T-helper 1 cell (primary cell): ENCODE measurements at places on chromosomes 3 and 15.

GRCh38 chr3:95029644-95030043 lies 966.8 kb downstream of the NSUN3 start:
- no peak for DNase-seq

DNA sequence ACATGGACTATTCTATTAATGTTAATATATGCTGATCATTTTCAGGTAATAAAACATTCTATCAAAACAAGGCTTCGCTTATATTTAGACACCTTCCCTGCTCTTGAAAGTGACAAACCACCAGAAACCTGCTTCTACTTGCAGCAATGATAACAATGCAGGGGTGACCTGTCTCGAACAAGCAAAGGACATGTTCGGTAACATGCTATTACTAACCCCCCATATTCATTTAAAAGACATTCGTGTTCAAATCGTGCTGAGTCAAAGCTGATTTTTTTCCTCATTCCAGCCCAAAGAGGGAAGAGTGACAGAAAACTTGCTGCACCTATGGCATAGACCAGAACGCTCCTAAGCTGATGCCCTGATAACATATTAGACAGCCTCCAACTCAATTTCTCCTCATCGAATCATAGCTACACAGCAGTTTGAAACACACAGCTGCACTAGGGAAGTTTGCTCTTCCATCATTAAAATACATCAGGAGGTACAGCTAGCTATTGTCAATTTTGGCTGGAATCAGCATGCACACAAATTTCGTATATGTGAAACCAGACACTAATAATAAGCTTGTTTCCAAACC lies 341.5 kb downstream of the FOXP1 start:
- DNase-seq: no peak

DNA sequence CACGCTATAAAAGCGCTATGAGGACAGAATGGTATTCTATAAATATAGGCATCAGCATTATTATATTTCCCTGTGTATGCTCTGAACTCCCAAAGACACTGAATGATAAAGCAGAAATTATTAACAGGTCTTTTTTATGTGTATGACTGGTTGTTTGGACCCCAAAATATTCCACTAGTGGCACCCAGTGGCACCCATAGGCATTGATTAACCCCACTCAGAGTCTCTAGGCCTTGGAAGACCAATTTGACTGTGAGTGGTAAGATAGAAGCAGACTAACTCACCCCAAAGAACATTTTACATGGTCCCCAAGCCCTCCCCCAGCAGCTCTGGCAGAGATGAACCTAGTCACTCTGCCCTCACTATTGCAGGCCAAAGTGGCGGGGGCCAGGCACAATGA lies 45.4 kb upstream of the UBE2E1 start:
- no peak for DNase-seq

- no peak for DNase-seq
Measured at GRCh38 chr15:75508840-75509532, 57.5 kb upstream of the SIN3A start.

DNA sequence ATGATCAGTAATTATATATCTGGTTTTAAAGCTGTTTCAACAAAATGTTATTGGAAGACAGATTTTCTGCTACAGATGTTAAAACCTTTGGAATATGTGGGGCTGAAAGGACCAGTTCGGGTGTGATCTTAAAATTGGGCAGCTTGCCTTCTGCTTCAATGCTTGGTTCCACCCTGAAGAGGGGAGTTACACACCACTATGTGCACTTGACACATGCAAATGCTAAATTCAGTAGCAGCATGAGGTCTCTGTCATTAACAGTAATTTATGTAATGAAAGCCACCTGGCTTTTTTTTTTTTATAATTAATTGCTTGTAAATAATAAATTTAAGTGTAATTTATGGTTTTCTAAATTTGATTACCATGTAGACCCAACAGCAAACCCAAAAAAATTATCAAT lies 24.6 kb downstream of the CDIN1 start:
- DNase-seq: no peak

DNA sequence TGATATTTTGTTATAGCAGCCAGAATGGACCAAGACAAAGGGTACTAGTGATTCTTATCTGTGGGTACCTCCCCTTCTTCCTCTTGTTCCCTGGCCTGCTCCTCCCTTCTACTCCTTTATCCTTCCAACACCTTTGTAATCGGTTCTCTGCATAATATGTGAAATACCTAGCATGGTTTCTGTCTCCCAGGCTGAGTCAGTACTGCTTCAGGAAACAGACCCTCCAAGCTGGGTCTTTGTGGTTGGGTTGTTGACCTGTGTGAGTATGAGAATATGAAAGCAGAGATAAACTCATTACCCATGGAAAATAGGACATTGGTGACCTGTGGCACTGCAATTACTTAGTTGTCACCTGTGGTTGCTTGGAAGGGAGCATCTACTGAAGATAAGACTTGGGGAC lies 69.3 kb upstream of the KLF13 start:
- no peak for DNase-seq

GRCh38 chr3:66496746-66497145 lies 4.1 kb downstream of the LRIG1 start:
- DNase-seq: no peak

DNA sequence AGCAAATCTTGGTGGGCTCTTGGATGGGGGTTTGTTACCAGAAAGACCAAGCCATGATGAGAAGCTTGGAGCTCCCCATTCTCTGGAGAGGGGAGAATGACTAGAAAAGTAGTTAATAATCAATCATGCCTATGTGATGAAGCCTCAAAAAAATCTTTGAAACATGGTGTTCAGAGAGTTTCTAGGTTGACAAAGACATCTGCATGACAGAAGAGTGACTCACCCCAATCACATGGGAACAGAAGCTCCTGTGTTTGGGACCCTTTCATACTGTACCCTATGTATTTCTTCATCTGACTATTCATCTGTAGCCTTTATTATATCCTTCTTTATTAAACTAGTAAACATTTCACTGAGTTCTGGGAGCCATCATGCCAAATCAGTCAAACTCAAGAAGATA lies 87.4 kb downstream of the BCHE start:
- no peak for DNase-seq

GRCh38 chr15:25609371-25609770 lies 170.5 kb upstream of the UBE3A start:
- no peak for DNase-seq

GRCh38 chr3:47989981-47990440 lies 26.2 kb downstream of the MAP4 start:
- peak; percentile 56 for DNase-seq

- peak; percentile 19 for DNase-seq
Measured at GRCh38 chr3:138118612-138119422, 3.4 kb upstream of the DZIP1L start.

DNA sequence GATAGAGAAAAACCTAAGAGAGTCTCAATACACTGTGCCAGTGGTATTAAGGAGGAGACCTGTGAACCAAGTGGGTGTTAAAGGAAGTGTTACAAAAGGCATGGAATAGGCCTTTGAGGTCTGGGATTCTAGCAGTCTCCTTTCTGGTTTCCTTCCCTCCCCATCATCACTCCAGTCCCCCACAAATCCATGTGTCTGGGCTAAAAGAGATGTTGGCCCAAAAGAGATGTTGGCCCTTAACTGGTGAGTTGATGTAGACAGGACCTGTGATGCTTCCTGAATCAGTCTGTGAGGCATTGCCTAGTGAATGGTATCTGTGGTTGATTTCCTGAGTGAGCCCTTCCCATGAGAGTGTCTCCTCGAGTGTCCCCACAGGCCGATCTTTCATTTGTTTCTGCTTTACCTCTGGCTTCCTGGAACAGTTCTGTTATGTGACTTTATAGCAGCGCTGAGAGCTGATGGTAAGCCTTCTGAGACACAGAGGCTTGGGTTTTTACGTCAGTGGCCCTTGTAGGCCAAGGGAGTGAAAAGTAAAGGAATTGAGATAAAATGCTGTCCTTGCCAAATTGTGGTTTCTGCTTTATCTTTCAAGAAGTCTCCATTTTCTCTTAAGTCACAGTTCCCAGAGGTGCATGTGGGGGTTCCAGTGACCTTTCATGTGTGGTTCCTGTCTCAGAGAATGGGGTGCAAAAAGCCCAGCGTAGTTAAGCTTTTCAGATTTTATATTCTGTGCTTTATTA lies 87.8 kb downstream of the KLHL25 start:
- DNase-seq: peak; percentile 40

DNA sequence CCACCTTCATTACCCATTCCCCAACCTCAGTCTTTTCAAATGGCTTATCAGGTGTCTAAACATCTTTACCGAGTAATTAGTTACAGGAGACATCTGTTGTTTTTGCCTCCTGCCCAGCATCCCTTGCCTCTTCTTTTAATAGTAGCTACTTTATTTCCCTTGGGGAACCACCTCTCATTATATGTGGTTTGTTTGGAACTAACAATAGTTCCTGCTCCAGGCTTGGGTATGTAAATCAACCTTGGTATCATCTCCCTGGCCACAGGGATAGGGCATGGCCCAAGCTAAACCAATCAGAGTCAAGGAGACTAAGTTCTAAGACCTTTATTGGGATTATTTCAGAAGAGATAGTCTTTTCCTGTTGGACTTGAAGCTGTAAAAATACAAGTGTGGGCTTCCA lies 76.6 kb downstream of the ETV5 start:
- no peak for DNase-seq

- DNase-seq: no peak
Measured at GRCh38 chr3:17915341-17915740, 172.9 kb upstream of the TBC1D5 start.

GRCh38 chr3:191397771-191398170 lies 63.2 kb upstream of the PYDC2 start:
- DNase-seq: no peak

- no peak for DNase-seq
Measured at GRCh38 chr3:49733551-49733950, 9.8 kb upstream of the GMPPB start.

GRCh38 chr15:40028853-40029252 lies 10.1 kb downstream of the SRP14 start:
- DNase-seq: no peak

DNA sequence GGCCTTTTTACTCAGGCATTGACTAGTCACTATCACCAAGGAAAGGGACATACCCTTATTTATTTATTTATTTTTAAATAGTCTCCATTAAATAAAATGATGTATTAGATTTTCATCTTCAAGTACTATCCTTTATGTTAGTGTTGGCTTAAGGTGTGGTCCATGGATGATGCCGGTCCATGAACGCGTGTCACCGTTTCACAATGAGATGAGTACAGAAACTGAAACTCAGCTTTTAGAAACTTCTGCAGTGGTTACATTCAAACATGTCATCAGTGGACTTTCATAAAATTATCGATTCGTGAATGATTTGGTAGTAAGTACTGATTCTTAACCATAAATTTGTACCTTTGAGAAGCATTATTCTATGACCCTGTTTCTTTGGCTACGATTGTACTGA lies 166.6 kb downstream of the SATB1 start:
- no peak for DNase-seq

DNA sequence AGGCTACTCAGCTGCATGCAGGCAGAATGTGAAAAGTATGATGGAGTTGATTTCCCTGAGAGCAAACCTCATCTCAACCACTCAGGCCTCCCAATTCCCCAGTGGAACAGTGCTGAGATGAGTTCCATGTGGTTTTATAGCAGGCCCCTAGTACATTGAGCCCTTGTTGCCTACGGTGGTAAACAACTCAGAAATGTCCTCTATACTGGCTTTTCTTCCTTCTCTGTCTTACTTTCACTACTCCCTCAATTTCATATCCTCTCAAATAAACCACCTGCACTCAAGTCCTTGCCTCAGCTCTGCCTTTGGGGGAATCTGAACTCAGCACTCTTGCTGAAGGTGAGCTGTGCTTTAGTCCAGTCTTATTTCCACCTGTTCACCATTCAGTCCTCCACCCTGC lies 399.9 kb downstream of the PDCD6IP start:
- DNase-seq: no peak

DNA sequence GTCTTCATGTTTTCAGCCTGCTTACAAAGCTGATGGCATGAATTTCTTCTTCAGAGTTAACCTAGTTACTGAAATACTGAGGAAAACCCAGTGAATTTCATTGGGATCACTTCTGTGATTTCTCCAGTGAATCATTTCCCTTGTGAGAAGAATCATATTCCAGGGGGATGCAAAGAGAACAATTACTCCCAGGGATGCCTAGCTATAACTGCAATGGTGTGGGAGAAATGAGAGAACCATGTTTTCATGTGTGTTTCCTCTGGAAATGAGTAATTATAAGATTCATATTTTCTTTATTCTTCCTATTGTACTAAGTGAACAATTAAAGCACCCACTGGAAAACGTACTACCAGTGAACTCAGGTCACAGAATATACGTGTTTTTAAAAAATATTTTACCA lies 485.4 kb downstream of the GRM7 start:
- DNase-seq: no peak

DNA sequence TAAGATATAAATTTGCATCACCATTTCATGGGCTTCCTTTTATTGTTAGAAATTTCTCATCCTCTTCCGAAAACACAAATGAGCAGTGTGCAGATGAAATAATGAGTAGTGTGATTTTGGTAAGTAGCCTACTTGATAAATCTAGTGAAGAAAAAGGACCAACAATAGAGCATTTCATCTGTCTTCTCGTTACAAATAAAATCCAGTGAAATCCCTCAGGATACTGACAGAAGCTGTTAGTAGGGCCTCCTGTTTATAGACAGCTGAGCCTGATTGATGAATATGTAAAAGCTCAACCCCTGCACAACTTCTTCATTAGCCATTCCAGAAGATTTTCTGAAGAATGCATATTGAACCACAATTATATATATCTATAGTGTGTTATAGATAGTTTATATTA lies 363.7 kb upstream of the EPHA6 start:
- no peak for DNase-seq

DNA sequence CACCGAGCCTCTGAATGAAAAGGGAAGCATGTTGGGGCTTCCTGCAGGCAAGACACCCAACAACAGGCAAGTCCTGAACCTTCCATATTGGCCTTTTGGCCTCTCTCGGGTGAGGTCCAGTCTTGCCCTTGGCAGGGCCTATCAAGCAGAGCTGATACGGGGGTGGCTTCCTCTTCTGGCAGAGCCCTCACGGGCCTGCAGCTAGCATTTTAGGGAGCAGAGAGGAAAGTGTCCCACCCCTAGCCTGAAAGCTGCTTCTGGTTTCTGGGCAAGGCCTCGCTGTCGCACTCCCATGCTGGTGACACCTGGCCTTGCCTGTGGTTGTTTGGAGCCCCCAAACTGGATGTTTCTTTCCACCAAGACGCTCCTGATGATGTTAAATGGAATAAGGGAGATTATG lies 31.8 kb upstream of the CTSH start:
- no peak for DNase-seq

DNA sequence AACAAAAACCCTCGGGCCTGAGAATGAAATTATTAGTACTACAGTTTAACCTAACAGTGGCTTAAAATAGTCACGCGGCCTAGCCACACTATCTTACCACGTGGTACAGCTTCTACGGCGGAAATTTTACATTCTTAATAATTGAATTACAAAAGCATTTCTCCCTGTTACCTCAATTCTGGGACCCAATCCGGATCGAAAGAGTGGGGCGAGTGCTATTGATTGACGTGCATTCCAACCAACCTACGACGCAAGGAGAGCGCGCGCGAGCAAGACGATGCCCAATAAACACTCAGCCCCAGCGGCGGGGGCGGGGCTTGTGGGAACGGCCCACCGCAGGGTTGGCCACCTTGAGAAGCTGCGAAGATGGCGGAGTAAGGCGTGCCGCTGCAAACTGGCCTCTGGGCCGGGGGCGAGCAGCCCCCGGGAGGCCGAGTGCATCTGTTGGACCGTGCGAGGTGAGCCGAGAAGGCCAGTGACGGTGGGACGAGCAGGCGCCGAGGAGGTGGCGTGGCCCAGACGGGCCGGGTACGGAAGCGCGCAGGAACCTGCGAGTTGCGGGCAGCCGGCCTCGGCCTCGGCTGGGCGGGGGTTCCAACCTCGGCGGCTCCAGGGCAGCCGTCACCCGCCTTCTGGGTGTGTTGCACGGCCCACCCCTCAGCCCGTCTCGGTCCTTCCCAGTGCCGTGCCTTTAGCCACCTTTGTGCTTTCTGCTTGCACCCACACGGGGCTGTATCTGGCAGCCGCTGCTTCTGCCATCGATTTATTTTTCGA lies 48.6 kb downstream of the OIP5 start:
- peak; percentile 95 for DNase-seq
